ENCODE measurements at places on chromosomes 13 and 19.

DNA sequence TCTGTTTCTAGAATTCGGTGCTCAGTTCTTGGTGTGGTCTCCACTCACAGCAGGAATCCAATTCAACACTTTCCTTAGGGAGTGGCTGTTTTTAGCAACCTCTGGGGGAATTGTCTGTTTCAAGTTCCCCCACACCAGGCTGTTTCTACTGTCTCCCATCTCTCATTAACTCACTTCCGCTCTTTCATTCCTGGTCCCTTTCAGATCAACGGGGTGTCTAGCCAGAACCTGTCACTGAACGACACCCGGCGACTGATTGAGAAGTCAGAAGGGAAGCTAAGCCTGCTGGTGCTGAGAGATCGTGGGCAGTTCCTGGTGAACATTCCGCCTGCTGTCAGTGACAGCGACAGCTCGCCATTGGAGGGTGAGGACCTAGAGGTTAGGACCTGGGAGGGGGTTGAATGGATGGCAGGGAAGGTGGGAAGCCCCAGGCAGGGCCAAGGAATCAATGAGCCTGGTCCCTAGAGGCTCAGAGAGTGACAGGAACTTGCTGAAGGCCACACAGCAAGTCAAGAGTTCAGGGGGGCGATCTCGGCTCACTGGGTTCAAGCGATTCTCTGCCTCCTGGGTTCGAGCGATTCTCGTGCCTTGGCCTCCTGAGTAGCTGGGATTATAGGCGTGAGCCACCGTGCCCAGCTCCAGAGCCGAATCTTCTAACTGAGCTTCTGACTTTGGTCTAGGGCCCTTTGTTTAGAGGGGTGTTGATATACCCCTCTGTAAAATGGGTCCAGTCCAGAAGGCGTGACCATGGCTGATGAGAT lies 25.5 kb downstream of the TJP3 start:
- no peak for DNase-seq

- DNase-seq = no peak
These were observed 75.8 kb upstream of the MAB21L1 start for GRCh38 chr13:35552172-35552844.

GRCh38 chr19:41860419-41861115 lies 512 bp downstream of the RPS19 start:
- no peak for DNase-seq

DNA sequence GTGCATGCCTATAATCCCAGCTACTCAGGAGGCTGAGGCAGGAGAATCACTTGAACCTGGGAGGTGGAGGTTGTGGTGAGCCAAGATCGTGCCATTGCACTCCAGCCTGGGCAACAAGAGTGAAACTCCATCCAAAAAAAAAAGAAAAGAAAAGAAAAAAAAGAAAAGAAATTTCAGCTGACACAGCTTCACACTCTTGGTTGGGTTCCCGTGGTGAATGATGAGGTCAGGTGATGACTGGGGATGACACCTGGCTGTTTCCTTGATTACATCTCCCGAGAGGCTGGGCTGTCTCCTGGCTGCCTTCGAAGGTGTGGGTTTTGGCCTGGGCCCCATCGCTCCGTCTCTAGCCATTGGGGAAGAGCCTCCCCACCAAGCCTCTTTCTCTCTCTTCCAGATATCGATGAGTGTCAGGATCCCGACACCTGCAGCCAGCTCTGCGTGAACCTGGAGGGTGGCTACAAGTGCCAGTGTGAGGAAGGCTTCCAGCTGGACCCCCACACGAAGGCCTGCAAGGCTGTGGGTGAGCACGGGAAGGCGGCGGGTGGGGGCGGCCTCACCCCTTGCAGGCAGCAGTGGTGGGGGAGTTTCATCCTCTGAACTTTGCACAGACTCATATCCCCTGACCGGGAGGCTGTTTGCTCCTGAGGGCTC lies 22.0 kb downstream of the LDLR start:
- no peak for DNase-seq

GRCh38 chr19:31515931-31516330 lies 166.7 kb upstream of the TSHZ3 start:
- DNase-seq = no peak

Measured in activated gamma-delta T cell (primary cell).